ENCODE measurements at places on chromosomes 16 and 17.

DNA sequence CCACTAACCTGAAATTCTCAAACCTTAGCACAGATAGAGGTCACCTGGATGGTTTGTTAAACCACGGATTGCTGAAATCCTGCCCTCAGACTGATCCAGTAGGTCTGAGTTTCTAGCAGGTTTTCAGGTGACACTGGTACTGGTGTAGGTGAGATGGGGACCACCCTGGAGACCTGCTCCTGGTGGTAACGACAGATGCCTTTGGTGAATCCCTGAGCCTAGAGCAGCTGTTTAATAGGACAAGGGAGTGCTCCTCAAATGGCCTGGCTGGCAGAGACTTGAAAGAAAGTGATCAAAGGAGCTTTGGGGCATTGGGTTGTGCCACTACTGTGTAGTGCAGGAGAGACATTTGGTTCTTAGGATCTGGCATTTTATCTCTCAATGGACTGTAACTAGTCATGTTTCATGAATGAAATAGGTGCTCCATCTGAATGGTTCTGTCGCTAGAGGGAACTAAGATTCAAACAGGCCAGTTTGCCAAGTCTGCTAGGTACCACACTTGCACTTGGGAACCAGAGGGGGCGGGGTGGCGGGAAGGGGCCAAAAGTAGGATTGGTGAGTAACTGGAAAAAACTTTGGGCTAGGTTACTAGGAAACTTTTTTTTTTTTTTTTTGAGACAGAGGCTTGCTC lies 2.9 kb upstream of the IFI35 start:
- DNase-seq = no peak

DNA sequence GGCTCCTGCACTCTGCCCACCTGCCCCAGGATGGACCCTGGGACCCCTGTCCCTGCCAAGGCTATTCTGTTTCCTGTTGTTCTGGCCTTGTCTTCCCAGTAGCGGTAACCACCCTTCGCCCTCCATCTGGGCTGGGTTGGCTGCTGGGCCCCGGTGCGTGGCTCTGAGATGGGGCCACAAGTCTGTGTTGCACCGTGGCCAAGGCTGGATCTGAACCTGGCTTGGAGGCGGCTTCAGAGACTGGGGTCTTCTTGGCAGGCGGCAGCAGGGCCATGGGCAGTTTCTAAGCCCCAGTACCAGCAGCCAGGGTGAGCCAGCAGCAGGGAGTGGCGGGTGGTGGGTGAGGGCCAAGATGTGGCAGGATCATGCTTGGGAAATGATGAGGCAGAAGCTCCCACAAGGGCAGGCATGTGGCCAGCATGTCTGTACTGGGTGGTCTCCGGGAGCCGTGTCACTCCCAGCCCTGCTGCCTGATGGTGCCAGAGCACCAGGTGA lies 12.6 kb downstream of the MAP2K3 start:
- DNase-seq = no peak

DNA sequence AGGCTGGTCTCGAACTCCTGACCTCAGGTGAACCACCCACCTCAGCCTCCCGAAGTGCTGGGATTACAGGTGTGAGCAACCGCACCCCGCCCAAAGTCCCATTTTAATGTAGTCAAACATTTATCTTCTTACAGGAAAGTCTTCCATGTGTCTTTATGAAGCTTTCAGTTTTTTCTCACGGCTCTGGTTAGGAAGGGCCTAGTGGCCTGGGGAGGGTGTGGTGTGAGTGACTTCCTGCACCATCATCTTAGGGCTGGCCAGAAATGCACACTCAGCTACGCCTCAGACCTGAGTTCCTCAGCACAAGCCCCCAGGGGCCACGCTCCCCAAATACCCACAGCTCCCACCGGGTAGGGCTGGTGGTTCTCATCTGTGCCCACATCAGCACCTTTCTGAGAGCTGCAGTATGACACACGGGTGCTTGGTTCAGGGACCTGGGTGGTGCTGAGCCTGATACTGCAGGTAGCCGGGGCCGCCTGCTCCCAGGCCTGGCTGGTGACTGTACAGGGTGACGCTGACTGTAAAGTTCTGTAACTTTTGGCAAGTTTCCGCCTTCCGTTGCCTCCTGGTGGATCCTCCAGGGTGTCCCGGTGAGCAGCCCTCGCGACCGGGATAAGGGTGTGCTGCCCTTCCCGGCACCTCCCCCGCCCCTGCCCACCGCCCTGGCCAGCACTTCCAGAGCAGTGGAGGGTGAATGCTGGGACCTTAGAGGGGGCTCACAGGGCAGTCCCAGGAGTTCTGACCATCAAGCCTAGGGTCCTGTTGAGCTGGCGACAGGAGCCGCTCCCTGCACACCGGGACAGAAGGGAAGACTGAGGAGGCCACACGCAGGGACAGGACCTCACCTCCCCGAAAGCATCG lies 52.5 kb downstream of the ZNF778 start:
- no peak for DNase-seq

DNA sequence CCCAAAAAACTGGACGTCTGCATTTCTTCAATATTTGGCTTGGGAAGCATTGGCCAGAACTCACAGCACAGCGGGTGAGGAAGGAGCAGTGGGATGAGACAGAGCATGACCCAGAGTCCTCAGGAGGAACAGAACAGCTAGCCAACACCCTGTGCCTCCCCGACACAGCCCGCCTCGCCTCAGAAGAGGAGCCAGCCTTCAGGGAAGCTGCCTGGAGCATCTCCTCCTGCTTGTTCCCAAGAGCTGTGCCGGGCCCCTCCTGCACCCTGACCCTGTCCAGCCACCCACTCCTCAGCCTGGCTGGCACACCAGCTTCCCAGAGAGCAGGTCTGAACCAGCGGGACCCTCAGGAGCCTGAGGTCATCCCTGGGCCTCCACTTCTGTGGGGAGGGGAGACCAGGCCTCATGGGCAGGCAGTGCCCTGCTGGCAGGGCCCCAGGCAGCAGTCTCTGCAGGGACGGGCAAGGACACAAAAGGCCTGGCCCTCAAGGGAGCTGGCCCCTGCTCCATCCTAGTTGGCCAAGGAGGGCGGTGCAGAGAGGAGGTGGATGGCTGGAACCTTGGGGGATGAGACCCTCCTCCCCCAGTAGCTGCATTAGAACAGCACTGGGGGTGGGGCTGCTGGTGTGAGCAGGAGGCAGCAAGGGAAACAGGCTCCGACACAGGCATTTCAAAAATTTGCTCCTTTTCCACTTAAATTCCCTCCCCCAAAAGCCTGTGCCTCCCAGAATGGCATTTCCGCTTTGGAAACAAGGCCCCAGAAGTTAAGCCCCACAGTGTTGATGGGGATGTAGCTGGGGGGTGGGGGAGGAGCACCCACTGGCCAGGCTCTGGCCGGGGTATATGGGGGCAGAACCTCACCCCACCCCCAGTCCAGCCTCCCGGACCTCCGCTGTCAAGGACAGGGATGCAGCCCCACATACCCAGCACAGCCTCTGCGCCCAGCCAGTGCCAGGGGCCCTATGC lies 1.8 kb upstream of the BCAR1 start:
- peak; percentile 72 for DNase-seq

DNA sequence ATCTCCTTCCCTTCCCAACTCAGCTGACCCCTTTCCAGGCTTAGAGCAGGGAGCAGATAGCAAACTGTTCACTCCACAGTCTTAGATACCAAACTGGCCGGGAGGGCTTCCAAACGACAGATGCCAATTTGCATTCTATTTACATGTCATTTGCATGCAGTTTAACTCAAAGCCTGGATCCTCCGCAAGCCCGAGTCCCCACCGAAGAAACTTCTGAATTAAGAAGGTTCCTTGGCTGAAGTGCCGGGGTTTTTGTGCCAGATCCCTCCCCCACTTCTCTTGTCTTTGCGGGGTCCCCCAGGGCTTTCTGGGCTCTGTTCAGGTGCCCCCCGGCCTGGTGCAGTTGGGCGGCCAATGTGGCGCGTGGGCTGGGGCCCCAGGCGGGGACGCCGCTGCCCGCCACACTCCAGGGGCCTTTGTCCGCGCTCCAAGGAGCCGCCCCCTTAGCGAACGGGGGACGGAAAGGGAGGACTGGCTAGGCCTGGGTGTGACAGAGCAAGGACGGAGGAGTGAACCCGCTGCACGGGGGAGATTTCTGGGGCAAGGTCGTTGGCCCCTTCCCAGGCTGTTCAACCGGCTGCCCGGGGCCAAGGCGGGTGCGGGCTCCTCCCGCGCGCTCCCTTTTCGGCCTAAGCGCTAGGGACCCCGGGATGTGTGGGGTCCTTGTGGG lies 1.2 kb downstream of the GPRC5B start:
- DNase-seq = no peak

GRCh38 chr16:49844359-49844758 lies 11.6 kb downstream of the ZNF423 start:
- DNase-seq = no peak

GRCh38 chr16:81198635-81199034 lies 39.9 kb upstream of the BCO1 start:
- no peak for DNase-seq

DNA sequence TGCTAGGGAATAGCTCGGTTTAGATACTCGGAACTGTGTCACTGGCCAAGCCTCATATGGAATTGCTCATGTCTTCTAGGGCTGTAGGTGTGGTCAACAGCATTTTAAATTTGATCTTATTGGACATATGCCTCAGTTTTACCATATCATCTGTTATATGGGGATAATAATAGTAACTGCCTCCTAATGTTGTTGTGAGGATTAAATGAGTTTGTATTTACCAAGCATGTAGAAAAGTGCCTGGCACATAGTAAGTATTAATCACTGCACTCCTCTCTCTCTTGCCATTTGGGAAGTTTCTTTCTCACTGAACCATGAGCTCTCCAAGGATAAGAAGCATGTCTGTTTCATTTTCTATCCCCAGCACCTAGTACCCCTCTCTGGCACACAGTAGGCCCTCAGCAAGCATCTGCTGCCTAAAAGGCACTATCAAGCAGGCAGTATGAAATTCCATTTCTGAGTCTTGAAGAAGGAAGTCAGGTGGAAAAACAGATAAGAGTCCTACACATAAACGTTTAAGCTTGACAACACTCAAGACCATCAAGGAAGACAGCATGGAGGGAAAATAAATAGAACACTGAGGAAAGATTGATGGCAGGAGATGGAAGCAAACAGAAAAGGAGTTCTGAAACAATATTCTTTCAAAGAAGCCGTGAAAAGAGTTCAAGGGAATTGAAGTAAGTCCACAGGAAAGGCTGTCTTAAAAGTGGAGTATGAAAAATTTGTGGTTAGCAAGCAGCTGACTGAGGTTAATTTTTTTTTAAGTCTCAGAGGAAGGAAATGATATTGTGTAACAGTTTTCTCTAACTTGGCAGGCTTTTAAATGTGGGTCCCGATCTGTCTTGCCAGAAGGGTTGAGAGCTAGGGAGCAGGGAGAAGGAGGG lies 2.2 kb upstream of the ATP6V0A1 start:
- peak; percentile 62 for DNase-seq

DNA sequence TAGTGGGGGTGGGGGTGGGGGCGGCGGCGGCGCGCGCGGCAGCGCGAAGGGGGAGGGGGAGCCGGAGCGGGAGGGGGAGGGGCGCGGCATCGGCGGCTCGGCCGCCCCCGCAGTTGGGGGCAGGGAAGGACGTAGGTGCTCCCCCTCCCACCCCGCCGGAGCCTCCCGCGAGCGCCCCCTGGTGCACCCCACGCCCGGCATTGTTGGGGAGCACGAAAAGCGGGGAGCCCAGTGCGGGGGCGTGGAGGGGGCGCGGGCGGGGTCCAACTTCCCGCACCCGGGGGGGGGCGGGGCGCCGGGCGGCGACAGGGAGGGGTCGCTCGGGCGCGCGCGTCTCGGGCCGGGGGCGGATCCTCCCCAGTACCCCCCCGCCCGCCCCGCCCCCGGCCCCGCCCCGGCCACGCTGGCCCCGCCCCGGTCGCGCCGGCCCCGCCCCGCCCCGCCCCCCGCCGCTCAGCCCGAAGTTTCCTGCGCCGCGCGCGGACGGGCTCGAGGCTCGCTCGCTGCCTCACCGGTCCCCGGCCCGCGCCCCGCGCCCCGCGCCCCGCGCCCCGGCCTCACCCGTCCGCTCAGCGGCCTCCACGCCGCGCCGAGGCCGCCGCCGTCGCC lies at the start of gene CACNA1H:
Gene CACNA1H, plus strand, starts transcription at position 456 of the 609 bp plus-strand sequence. CDS start 632 bp downstream, outside the sequence.
- DNase-seq = peak; percentile 44

GRCh38 chr16:60310846-60311445 lies 1576.8 kb upstream of the GOT2 start:
- no peak for DNase-seq

GRCh38 chr16:30659507-30660423 lies 1.5 kb downstream of the FBRS start:
- DNase-seq = no peak

- no peak for DNase-seq
Observed at GRCh38 chr16:10870137-10870776, 6.7 kb upstream of the CIITA start.

DNA sequence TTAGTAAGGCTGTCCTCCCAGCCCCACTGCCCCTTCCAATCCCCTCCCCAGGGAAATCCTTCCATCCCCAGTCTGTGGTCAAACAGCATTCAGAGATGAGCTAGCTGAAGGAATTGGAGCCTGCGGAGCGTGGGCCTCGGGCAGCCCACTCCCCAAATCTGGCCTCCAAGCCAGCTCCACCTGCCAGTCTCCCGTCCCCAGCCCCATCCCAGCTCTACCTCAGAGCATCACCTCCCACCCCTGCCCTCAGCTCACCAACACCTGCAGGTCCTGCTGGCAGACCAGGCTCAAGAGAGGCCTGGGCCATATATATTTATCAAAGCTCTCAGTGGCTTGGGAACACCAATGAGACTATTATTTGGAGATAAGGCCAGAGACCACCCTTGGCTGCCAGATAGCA lies 5.2 kb upstream of the SPPL2C start:
- no peak for DNase-seq

DNA sequence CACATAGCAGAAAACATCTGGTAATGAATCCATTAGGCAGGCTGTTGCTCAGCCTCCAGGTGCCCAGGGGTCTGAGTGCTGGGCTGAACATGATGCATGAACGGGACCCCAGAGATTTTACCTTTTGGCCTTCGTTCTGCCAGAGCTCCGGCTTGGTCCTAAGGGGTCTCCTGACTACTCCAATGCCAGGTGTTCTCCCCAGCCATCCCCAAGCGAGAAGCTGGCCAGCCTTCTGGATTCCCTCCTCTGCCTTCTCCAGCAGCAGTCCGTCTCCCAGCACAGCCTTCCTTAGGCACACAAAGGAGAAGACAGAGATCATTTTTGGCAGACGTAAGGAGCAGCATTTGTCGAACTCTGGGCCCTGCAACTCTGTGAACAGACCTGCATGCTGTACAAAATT lies 109.4 kb downstream of the RBFOX1 start:
- no peak for DNase-seq

DNA sequence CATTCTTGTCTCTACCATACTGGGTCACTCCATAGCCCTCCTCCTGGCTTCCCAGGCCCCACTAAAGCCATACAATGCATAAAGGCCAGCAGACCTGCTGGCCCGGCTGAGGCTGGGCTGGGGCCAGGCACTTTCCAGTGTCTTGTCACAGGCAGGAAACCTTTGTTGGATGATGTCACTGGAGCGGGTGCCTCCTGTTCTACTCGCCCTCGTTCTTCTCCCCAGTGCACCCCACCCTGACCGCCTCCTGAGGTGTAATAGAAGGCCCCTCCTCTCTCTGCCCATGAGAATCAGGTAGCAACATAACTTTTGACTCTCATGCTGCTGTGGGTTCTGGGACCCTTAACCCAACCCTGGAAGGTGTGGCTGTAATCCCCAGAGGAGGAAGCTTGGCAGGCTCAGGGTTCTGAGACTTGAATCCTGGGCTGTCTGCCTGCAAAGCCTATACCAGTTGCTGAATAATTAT lies 54.2 kb upstream of the IL34 start:
- no peak for DNase-seq

- DNase-seq = no peak
Observed at GRCh38 chr17:8650119-8650499, 19.6 kb upstream of the MYH10 start.

- peak; percentile 65 for DNase-seq
Observed at GRCh38 chr16:72637306-72637705, 410.6 kb downstream of the ZFHX3 start.

Measured in AG08395 (cell line).